ENCODE measurements at places on chromosomes 3 and 15.

DNA sequence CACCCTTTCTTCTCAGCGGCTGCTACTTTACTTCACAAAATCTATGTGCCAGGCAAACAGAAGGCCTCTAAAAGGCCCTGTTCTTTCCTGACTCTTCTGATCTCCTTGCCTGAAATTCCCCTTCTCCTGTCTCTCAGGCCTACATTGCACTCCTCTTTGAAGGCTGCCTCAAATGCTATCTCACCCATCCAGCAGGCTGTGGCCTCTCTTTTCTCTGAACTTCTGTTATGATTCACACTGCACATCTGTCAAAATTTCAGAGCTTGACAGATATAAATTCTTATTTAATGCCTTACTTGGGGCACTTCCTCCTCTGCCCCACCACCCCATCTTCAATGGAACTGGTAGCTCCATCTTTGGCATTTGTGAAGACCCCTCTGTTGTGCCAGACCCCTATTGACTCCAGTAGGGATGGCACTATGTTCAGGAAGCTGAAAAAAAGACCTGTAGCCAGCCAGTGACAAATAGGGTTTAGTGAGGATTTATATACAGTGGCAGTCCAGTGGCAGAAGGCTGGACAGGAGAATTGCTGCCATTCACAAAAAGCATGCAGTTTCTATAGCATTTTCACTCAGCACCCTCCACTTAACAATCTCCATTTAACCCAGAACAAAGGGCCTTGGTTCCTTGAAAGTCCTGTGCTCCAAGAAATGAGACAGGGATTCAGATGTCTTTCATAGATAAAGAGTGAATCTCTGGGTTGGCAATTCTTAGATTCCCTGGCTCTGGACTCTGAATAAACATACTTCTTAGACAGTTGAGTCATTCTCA lies 415.8 kb upstream of the GRM7 start:
- no peak for DNase-seq

GRCh38 chr3:168029705-168030104 lies 66.0 kb downstream of the GOLIM4 start:
- DNase-seq: no peak

- no peak for DNase-seq
Measured at GRCh38 chr3:135248213-135248612, 453.2 kb downstream of the EPHB1 start.

GRCh38 chr15:34217587-34218225 lies 7.1 kb upstream of the EMC4 start:
- no peak for DNase-seq

- DNase-seq: no peak
Measured at GRCh38 chr3:155960060-155960459, 89.6 kb downstream of the GMPS start.

- no peak for DNase-seq
Measured at GRCh38 chr3:100766069-100766468, 56.8 kb downstream of the TFG start.

- DNase-seq: no peak
Measured at GRCh38 chr3:140842984-140843649, 98.5 kb upstream of the SLC25A36 start.

DNA sequence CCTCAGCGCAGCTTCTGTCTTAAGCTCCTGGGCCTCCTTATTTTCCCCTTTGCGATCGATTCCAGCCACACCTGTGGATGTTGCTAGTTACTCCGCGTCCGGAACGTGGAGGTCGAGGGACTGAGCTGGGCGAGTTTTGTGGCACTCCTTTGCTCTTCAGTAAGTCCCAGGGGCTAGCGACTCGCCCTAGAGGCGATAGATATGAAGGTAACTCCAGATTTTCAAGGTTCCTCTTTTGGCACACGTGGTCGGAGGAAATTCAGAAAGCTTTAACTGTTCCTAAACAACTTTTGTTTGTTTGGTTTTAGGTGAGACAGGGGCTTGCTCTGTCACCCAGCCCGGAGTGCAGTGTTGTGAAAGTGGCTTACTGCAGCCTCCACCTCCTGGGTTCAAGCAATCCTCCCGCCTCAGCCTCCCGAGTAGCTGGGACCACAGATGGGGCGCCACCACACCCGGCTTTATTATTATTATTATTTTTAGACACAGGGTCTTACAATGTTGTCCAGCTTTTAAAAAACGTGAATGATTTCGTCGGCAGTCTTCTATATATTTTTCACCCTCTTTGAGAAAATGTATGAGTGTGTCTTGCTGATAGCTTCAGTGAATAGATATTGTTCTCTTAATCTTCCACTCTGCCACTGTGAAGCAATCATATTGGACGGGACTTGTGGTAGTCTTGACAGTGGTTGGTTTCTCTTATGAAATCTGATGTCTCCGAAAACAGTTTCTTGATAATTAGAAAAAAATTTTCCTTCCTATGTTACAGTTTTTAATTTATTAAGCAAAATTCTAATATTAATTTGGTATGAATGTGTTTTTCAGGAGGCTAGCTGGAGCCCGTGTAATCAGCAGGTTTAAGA lies 785 bp downstream of the MFSD1 start:
- DNase-seq: peak; percentile 30

DNA sequence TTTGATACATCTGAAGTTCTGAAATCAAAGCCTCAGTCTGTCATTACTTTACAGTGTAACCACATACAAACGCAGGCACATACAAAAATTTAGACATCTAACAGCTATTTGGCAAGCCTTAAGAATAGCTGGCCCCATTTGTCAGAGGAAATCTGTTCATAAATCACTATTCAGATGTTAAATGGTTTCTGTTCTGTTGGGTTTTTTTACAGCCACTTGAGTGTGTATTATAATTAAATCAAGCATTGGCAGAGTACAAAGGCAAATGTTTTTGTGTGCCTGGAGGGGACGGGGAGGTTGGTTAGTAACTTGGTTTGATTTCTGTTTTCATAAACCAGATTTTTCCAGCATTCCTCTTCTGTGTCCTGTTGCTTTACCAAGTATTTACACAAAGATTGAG lies 24.1 kb downstream of the PIGB start:
- DNase-seq: peak; percentile 35

DNA sequence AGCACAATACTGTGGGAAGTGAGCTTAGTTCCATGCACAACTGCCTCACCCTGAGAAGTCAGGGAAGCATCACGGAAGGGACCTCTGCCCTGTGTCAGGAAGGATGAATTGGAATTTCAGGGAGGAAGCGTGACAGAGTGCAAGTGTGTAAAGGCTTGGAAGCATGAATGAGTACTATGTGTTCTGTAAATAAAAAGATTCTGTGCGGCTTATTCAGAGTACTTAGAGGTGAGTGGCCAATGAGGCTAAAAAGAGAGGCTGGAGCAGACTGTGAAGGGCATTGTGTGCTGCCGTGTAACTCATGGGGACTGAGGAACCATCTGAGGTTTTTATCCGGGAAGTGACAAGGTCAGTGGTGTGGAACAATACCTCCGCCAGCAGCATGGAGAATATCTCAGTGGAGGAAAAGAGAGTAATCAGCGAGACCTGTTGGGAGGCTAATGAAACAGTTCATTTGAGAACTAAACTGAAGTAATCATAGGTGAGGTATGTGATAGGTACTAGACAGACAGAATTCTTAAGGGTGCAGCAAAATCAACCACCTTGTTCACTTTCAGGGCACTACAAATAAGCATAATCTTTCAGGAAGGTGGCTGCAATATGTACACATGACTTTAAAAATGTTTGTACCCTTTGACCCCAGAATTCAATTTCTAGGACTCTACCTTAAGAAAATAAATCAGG lies 64.9 kb upstream of the SPRED1 start:
- DNase-seq: no peak

DNA sequence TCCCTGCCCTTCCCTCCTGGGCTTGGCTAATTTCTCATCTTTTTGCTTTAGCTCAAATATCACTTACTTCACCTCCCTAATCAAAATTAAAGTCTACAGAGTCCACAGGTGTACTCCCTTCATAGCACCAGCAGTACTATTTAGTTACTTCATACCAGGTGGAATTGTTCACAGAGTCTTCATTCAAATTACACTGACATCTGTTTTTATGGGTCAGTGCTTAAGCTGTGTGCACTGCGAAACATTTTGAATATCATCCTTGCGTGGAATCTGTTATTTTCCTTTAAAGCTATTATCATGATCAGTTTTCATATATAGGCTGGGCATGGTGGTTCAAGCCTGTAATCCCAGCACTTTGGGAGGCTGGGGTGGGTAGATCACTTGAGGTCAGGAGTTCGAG lies 2.7 kb upstream of the SERF2 start:
- no peak for DNase-seq

DNA sequence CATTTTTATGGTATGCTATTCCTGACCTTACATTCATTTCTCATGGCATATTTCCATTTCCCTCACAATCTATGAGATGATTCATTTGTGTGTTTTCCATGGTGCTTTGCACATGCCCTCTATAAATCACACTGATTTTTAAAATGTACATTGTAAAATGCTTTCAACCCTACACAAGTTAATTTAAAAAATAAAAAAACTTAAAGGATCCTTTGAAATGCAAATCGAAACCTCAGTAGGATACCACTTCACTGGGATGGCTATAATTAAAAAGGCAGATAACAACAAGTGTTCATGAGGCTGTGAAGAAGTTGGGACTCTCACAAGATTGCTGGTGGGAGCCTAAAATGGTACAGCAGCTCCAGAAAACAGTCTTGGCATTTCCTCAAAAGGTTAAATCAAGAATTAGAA lies 83.5 kb downstream of the FMN1 start:
- DNase-seq: no peak

DNA sequence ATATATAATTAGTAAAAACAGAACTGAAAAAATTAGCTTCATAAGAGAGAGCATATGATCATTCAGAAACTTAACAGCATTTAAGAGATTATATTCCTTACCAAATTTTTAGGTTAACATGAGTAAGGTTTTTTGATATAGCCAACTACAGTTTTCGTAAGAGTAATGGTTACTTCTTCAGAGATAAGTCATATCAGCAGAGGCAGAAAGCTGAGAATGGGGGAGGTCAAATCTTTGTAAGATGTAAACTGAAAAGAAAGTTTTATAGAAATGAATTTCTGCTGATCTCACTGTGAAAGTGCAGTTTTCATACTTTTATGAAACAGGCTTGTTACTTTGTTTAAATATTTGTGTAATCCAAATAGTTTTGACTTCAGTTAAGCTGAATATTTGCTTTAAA lies 193.3 kb downstream of the ZBTB20 start:
- DNase-seq: no peak

GRCh38 chr3:132382688-132383194 lies 34.6 kb upstream of the DNAJC13 start:
- DNase-seq: no peak

- DNase-seq: no peak
Measured at GRCh38 chr3:133479895-133480669, 80.2 kb downstream of the BFSP2 start.

DNA sequence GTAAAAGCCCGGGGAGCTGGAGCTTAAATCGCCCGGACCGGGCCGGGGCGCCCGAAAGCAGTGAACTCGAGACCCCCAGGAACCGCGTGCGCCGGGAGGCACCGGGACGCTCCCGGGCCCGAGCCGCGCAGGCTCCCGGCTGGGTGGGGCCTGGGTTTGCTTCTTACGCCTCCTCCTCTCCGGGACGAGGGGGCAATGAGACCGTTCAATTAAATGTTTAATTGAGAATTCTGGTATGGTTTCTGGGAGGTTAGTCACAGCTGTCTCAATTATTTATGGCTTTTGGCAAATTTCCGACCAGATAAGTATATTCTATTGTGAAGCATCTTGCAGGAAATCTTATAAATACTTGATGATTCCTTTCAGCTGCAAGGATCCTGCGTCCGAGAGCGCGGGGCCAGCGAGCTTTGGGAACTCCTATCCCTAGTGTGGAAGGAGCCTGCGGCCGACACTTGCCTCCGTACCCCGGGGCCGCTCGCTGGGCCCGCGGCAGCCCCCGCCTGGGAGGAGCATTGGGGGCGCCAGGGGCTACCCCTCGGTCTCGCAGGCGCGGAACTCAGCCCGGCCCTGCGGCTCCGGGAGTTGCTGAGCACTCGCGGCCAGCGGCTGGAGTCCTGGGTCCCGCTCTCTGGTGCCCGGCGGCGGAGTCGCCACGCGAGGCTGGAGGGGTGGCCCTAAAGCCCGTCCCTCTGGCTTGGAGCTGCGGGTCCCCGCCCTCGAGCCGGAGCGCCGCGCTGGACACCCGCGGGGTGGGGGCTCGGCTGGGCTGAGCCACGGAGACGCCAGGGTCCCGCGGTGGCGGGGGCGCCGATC lies 10.3 kb downstream of the ISL2 start:
- no peak for DNase-seq

DNA sequence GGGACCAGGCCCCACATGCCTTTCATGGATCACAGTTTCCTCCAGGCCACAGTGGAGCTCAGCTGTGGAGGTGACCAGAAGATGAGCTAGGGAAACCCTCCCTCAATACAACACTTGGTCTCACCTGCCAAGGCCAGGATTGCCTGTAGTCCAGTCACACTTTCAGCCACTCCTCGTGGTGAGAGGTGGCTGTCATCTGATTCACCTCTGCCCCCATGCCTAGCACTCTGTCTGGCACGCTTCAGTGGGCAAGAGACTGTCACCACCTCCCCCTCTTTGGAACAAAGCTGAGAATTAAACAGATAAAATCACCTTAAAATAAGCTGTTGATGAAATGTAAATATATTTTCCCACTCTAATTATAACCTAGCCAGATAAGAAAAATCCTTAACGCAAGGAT lies 4.0 kb upstream of the IL17RD start:
- DNase-seq: no peak

- no peak for DNase-seq
Measured at GRCh38 chr15:22988811-22989210, 8.6 kb upstream of the CYFIP1 start.

DNA sequence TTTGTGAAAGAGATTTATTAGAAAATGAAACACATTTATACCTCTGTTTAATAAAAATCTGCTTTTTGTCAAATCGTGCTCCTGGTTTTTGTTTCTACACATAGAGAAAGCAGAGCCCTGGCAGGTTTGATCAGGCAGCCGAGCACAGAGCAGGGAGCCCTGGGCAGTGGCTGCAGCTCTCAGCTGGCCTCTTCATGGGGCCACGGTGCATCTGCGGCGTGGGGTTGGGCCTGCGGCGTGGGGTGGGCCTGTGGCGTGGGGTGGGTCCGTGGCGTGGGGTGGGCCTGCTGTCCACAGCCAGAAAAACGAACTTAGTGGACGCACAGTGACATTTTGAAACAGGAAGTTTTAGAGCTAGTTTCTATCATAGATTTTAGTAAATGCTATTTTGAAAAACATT lies 10.6 kb downstream of the GOLGA6L2 start:
- DNase-seq: no peak

DNA sequence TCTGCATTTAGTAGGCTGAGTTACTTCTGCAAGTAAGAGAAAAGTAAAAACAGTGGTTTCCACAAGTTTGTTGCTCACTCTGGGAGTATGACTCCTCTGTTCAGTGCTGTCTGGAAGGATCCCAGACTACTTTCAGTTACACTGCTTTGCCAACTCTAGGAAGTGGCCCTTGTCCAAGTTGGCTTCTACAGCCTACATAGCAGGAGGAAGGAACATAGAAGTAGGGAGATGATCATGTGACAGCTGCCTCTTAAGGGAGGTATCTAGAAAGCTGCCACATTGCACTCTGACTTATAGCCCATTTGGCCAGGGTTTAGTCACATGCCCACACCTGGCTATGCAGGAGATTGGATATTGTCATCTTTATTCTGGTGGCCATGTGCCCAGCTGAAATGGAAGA lies 298.1 kb downstream of the NSUN3 start:
- peak; percentile 50 for DNase-seq

Data from Ammon's horn (tissue), 1 donor.